Testis (tissue), 5 donors: ENCODE measurements at places on chromosomes 13 and 19. TPM values are rescaled to one million over a fixed set of nuclear protein-coding genes. Genes with fewer than 3 reads are reported as not detected.

- DNase-seq = no peak
Measured at GRCh38 chr13:102400675-102401145, 1.1 kb downstream of the FGF14 start.

DNA sequence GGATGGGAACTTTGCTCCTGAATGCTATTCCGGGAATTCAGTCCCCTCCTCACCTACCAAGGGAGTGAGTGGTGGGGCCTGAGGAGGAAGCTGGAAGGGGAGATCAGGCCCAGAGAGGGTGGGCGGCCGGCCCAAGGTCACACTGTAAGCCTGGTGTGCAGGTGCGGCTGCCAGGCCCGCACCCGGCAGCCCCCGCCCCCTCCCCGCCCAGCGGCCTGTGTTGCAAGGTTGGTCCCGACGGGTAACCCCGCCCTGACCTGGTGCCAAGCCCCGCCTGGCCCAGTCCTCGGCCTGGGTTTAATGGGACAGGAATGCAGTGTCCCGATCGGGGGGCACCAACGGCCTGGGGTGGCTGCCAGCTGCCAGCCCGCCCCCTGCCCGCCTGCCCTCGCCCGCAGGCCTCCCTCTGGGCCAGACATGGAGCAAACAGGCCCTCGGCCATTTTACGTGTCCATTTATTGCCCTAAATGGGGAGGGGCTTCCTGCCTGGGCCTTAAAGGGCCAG is 5.5 kb downstream of the ZBTB7A start:
- DNase-seq = peak; percentile 65

GRCh38 chr19:39070888-39071287 is 13.3 kb upstream of the ACP7 start:
- no peak for DNase-seq

TMEM145 gene
- total RNA-seq = 7.2 TPM

LILRA1 gene
- 0.50 TPM for total RNA-seq

SRRM5 gene
- 8.4 TPM for total RNA-seq

HPN gene
- 0.79 TPM for total RNA-seq
